ENCODE measurements at places on chromosomes 12 and 14.

DNA sequence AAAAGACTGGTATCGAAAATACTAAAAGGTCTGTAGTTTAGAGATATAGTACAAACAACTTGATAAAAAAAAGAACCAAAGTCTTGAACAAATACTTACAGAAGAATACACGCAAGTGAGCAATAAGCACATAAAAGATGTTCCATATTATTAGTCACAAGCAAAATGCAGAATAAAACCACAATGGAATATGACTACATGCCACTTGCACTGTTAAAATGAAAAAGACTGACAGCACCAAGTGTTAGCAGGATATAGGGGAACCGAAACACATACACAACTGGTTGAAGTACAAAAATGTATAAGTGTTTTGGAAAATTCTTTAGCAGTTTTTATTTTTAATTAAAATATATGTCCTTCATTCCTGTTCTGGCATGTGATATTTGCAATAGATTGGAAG lies 3.6 kb downstream of the CLEC2A start:
- no peak for DNase-seq

- DNase-seq: no peak
Observed at GRCh38 chr12:25433581-25434325, 119.3 kb downstream of the LMNTD1 start.

DNA sequence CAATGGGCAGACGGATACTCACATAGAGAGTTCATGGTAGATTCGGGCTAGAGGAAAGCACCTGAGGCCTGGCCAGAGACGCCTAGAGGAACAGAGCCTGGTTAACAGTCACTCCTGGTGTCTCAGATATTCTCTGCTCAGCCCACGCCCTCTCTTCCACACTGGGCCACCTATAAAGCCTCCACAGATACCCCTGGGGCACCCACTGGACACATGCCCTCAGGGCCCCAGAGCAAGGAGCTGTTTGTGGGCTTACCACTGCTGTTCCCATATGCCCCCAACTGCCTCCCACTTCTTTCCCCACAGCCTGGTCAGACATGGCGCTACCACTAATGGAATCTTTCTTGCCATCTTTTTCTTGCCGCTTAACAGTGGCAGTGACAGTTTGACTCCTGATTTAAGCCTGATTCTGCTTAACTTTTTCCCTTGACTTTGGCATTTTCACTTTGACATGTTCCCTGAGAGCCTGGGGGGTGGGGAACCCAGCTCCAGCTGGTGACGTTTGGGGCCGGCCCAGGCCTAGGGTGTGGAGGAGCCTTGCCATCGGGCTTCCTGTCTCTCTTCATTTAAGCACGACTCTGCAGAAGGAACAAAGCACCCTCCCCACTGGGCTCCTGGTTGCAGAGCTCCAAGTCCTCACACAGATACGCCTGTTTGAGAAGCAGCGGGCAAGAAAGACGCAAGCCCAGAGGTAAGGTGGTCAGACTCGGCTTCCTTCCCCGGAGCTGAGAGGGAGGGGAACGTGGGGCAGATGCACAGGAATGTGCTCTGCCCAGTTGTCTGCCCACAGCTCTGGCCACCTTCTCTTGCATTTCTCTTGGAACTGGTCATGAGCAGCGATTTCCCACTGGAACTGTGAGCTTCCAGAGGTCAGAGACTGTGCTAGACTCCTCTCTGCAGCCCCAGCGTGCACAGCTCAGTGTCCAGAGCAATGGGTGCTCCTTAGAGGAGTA lies at the start of gene CD4:
Gene CD4 (plus strand): TSS at position 557 of the 953 bp plus-strand sequence. CDS start 10,611 bp downstream, outside the sequence.
- DNase-seq: peak; percentile 59

GRCh38 chr12:111287125-111287900 lies 81.6 kb downstream of the PHETA1 start:
- DNase-seq: no peak

DNA sequence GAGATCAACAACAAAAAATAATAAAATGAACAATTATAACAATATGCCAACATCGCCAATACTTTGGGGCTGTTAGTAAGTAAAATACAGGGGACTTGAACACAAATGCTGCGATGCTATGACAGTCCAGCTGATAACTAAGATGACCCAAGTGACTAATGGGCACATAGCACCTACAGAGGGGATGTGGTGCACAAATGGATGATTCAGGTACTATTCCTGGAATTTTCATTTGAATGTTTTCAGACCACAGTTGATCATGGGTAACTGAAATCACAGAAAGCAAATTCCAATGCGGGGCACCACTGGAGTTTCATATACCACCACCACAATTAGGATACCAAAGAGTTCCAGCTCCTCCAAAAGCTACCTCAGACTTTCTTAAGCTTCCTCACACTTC lies 82.9 kb downstream of the RCOR1 start:
- no peak for DNase-seq

DNA sequence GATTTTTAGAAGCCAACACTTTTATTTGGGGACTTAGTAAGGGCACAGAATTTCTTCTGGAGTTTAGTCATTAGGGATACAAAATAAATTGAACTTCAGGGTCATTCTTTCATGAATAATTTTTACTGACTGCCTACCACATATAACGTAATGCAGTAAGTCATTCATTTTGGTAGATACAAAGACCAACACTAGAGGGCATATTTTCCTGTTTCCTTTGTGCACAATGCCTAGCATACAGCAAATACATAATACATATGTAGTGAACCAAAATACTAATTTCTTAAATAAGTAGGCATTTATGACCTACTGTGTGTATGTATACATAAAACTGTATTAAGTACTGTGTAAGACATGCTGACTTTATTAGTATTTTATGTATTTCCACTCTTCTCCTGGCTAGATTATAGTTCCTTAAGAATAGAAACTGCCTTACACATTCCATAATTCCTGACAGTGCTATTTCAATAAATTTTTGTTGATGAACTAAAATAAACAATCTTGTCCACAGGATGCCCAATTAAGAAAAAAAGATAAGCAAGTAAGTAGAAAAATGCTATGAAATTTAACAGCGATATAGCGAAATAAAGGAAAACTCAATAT lies 47.9 kb downstream of the PPP1R12A start:
- DNase-seq: peak; percentile 49

- no peak for DNase-seq
Observed at GRCh38 chr12:70719672-70720420, 82.6 kb upstream of the PTPRB start.

- no peak for DNase-seq
Observed at GRCh38 chr12:96094201-96094600, 58.8 kb upstream of the LTA4H start.

- no peak for DNase-seq
Observed at GRCh38 chr12:25194214-25194613, 746 bp downstream of the DNAI7 start.

DNA sequence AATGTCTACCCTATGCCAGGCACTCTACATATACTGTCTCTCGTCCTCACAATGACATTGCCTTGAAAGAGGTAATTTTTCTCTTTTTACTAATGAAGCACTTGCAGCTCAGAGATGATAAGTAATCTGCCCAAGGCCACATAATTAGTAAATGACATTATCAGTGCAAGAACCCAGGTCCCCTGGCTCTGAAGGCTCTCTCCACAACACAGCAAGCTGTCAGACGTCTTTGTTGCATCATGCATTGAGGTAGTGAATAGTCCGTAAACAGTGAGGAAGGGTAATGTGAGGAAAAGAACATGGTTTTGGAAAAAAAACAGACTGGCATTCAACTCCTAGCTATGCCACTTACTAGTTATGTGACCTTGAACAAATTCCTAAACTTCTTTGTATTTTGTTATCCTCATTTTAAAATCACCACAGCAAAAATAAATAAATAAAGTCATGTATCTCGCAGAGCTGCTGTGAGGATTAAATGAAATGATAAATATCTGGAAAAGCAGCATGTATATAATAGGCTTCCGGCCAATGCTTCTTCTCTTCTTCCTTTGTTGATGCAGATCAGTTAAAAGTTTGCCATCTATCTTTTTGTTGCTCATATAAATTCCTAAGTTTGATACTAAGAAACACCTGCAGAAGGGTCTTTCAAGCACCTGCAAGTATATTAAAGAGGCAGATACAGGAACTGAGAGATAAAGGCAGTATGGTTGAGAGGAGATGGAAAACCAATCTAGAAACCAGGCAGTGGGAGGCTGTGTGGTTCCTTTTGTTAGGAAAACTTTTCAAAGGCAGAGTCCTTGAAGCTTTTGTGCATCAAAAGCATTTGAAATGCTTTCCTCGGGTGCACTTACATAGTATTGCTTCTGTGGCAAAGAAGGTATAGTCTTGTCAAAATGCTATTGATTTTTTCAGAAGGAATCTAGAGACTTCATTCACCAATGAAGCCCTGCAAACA lies 82.8 kb downstream of the BTG1 start:
- DNase-seq: no peak

All from CD14-positive monocyte (primary cell).